ENCODE measurements at places on chromosomes 11 and 22. TPM values are rescaled to one million over a fixed set of nuclear protein-coding genes. Genes with fewer than 3 reads are reported as not detected.

CRACR2B gene
- total RNA-seq: 43.6 TPM

OPCML gene
- total RNA-seq: 0.12 TPM

MED17 gene
- 30.8 TPM for total RNA-seq

ASPHD2 gene
- 1.5 TPM for total RNA-seq

ANGPTL5 gene
- total RNA-seq: 0.71 TPM

SELENOO gene
- total RNA-seq: 18.7 TPM

TMEM86A gene
- total RNA-seq: 11.7 TPM

All from lower lobe of right lung (tissue), 2 donors.